Osteoblast (primary cell): ENCODE measurements at places on chromosomes 2 and 18. TPM values are rescaled to one million over a fixed set of nuclear protein-coding genes. Genes with fewer than 3 reads are reported as not detected.

- no peak for DNase-seq
Measured at GRCh38 chr2:100248971-100249370, 73.3 kb downstream of the LONRF2 start.

DNA sequence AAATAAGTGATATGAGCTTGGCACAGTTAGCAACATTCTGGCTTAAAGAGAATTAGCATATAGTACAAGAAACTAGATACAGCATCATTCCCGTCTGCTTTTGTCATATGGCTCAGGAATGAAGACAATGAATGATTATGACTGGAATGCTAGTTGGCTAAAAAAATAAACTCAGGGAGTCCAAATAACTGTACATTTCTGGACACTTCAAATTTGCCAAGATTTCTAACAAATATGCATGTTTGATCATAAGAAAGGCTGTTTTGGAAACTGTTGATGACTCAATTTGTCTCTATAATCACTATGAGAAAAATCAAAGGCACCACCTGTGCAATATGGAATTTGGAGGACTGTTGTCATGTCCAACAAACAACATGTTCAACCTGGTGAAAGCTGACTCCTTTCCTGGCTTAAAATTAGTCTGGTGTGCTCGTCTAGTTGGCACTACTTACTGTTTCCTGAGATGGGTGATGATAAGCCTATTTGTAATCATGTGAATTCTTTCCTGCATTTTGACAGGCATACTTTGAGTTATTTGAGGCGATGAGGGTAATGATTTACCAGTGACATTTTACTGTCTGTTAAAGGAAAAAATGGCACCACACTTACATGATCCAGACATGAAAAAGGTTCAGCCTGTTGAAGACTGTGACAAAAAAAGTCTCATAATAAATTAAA, 133.9 kb upstream of the CDH20 start:
- no peak for DNase-seq

GRCh38 chr2:75627902-75628504, 18.6 kb upstream of the MRPL19 start:
- DNase-seq, result peak; percentile 87

Gene DYNAP
- not detected in 2 replicates for total RNA-seq

DNA sequence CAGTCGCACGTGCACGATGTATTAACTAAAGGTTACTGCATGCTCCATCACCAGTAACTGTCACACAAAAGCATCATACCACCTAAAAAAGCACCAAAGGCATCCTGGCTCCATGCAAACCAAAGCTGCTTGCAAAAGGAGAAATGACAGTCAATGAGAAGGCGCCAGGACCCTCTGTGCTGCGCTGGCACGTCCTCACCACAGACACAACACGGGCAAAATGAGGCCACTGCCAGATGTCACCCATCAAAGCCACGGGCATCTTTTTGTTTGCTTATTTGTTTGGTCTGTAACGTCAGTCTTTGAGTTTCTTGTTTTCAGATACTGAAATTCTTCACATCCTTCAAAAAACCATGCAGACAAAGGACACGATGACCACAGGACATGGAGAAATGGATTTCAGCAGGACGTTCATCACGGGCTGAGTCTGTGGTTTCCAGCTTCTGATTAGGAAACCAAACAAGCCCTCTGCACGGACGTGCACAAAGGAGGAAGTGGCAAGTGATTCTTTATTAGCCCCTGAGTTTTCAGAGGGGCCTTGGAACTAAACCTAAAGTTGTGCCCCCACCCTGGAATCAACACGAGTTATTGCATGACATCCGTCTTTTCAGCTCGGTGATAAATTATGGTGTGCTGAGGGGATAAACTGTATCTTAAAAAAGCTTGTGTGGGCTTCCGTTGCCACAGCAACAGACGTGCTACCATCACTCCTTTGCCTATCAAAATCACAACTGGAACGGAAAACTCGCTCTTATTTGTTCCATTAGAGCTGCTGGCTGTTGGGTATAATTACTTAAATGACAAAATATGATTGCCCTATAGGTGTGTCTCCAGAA, 181.8 kb downstream of the EIPR1 start:
- peak; percentile 45 for DNase-seq

DNA sequence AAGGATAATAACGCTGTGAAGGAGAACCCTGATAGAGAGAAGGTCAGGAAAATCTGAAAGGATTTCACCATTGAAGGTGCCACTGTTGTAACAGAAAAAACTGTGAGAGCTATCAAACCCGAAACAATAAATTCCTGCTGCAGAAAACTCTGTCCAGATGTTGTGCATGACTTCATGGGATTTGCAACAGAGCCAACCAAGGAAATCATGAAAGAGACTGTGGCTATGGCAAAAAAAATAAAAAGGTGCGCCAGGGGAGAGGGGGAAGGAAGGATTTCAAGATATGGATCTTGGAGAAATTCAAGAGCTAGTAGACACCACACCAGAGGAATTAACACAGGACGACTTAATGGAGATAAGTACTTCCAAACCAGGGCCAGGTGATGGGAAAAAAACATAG, 88.0 kb downstream of the LDLRAD4 start:
- no peak for DNase-seq

DNA sequence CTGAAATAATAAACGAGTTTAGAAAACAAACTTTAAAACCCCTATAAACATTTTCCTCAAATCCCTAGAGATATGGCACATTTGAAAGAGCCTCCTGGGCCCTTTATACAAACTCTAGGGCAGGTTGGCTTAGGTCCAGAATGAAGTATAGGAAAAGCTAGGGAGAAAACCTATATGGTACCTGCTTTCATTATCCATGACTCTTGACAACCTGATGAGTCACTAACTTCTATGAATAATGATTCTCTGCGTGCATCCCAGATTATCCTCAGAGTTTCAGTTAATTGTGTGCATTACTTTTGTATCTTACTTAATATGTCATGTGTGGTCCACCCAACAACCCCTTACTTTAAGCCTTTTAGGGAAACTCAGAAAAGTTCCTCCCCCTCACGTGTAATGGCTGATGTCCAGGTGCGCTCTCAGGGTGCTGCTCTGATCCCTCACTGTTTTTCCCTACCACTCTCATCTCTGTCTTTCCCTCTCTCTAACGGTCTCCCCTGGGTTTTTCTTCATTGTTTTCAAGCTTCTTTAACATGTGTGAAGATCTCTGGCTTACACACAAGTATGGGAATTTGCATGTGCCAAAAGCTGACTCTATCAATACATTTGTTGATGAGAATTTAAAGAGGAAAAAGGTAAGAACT, 78.5 kb downstream of the LRP1B start:
- no peak for DNase-seq

Gene RBFA
- 28.9 and 29.0 TPM in 2 replicates for total RNA-seq

Gene LYPD1
- total RNA-seq, result 2.5 and 5.9 TPM in 2 replicates

Gene FSIP2
- under 0.01 TPM in 2 replicates for total RNA-seq

- DNase-seq, result no peak
Measured at GRCh38 chr2:211117026-211117425, 560.6 kb downstream of the CPS1 start.

- DNase-seq, result peak; percentile 95
Measured at GRCh38 chr2:240435948-240436682, 652 bp downstream of the GPC1 start.

DNA sequence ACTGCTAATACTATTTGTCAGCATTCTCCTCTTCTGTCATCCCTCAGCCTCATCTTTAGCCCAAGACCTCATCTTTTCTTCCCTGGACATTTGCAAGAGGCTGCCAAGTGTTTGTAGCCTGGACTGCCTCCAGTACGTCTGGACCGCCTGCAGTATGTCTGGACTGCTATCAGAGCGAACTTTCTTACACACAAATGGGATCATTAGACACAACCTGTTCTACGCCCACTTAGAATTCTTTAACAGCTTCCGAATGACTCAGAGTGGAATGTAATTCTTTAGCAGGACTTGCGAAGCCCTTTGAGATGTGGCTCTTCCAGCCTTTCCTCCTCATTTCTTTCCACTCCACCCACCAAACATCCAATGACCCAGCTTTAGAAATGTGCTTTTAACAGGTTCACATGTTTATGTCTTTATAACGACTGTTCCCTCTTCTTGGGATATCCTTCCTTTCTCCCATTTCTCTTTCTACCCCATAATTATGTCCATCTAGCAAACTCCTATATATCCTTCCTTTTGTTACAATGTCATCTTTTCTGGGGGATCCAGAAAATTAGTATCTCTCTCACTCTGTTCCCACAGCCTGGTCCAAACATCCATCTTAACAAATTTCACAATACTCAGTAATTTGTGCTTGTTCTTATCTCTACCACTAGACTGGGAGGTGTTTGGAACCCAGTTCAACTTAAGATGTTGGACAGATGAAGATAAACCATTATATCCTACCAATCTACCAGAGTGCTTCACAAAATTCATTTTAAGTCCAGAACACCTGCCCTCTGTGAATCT, 171.3 kb upstream of the PGAP1 start:
- no peak for DNase-seq

Gene RMND5A
- 16.3 and 17.4 TPM in 2 replicates for total RNA-seq
